Activated CD4-positive, alpha-beta memory T cell treated with anti-CD3 and anti-CD28 coated beads for 36 hours (primary cell): ENCODE measurements at places on chromosomes 5 and 9.

GRCh38 chr9:124332361-124333202 is 74.8 kb downstream of the NEK6 start:
- DNase-seq: no peak

- DNase-seq: no peak
These were observed 1553.5 kb upstream of the C9orf72 start for GRCh38 chr9:29126783-29127182.

DNA sequence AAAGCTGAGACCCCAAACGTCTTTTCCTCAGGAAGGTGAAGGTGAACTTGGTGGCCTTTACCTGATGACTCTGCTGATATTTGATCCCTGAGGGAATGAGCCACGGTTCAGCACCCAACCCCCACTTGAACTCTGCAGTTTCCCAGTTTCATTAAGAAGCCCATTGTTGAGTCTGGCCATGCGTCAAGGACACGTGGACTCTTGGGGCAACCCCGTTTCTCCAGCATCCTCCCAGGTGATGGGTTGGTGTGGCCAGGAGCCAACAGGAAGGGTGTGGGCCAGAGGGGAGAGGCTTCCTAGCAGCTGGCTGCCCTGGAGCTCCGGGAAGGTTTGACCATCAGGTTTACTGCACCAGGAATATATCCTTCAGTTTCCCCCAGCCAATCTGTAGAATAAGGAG is 59.5 kb upstream of the GNE start:
- no peak for DNase-seq

DNA sequence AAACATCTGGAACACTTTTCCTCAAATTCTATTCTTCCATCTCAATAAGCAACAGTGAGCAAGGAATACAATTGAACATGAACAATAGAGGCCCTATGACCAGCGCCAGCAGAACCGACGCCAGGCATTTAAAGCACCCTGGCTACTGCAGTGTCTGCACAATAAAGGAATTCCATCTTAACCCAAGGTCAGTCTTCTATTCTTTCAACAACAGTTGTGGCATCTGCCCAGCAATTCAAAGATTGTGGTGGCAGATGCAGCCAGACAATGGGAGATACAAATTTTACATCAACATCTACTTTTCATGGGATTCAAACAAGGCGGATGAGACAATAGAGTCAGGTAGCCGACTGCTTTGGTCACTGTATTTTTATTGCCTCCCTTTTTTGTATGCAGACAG is 65.9 kb downstream of the ELL2 start:
- no peak for DNase-seq

DNA sequence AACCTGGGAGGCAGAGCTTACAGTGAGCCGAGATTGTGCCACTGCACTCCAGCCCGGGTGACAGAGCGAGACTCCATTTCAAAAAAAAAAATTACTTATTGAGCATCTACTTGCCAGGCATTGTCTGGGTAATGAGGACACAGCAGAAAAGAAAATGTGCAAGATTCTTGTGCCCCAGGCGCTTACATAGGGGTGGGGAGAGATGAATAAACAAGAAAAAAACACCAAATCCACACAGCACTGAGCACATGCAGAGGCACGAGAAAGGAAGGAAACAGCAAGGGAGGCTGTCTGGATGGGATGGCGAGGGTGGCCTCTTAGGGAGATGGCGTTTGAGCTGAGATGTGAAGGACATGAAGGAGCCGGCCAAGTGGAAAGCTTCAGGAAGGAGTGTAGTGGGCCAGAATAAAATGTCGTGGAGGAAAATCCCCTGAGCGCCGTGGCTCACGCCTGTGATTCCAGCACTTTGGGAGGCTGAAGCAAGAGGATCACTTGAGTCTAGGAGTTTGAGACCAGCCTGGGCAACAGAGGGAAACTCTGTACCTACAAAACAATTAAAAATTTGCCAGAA is 13.9 kb downstream of the DYNC2I2 start:
- DNase-seq: no peak

- DNase-seq: no peak
These were observed 42.7 kb downstream of the UGCG start for GRCh38 chr9:111939322-111939721.

DNA sequence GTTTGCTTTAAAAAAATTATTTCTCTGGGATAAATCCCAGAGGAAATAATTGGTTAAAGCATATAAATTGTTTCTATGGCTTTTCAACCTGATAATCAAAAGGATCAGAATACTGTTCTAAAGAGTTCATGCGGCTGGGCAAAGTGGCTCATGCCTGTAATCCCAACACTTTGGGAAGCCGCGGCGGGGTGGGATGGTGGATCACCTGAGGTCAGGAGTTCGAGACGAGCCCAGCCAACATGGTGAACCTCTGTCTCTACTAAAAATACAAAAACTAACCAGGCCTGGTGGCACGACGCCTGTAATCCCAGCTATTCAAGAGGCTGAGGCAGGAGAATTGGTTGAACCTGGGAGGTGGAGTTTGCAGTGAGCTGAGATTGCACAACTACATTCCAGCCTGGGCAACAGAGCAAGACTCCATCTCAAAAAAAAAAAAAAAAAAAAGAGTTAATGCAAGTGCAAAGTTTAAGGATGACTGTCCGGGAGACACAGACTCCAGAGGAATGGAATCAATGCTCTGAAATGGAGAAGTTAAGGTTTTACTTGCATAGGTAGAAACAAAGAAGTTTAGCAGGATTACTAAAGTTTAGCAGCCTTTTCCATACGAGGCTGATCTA is 16.6 kb upstream of the GRHPR start:
- no peak for DNase-seq

DNA sequence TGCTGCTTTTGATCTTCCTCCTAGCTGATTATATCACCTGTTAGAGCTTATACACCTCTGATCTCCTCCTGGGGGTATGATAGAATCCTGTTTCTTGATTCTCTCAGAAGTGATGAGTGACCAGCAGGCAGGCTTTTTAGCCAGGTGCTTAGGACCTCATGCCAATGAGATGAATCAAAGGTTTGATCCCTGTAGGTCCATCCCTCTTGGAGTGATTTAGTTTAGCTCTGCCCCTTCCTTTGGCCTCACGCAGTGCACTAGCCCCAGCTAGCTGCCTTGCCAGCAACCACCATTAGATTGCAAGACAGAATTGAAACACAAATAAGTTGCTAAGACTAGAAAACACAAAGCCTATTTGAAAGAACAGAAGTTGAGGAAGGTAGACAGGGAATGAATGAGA is 84.4 kb downstream of the ZSWIM6 start:
- DNase-seq: no peak

DNA sequence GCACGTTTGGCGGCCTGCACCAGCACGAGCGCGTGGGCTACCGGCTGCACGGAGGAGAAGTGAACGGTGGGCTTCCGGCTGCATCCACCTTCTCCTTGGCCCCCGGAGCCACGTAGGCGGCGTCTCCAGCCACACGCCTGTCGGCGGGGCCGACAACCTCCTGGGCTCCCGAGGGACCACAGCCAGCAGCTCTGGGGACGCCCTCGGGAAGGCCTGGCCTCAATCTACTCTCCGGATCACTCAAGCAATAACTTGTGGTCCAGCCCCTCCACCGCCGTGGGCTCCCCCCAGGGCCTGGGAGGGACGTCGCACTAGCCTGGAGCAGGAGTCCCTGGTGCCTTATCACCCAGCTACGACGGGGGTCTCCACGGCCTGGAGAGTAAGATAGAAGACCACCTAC is 73.7 kb downstream of the INSL6 start:
- DNase-seq: no peak

GRCh38 chr5:82614706-82615105 is 336.6 kb upstream of the RPS23 start:
- DNase-seq: no peak

GRCh38 chr9:3080951-3081350 is 237.1 kb upstream of the PUM3 start:
- no peak for DNase-seq

GRCh38 chr9:108254236-108254635 is 601.5 kb downstream of the ACTL7B start:
- DNase-seq: no peak

DNA sequence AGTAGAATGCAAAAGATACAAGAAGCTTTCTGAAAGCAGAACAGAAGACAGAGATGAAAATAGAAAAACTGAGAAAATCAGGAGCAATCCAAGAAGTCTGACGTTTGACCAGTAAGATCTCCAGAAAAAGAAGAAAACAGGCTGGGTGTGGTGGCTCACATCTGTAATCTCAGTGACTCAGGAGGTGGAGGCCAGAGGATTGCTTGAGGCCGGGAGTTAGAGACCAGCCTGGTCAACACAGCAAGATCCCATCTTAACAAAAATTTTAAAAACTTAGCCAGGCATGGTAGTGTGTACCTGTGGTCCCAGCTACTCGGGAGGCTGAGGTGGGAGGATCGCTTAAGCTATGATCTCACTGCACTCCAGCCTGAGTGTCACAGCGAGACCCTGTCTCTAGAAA is 15.9 kb downstream of the RETREG1 start:
- DNase-seq: no peak

DNA sequence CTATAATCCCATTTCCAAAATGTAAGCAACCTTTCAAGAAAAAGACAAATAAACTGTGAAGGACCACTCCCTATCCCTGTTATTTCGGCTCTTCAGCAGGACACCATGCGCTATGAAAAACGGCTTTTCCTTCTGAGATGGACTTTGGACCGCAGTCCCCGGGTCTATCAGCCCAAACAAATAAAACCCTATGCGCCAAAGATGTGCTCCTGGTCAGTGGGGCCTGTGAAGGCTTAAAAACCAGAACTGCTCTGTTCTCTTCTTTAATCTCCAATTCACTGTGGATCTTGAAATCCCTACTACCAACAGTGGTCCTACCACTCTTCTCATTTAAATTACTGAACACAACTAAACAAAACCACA is 33.3 kb downstream of the RAPGEF1 start:
- DNase-seq: no peak

- no peak for DNase-seq
These were observed 500.4 kb downstream of the TUSC1 start for GRCh38 chr9:25177858-25178257.

- no peak for DNase-seq
These were observed 15.9 kb downstream of the OR2V1 start for GRCh38 chr5:181114844-181115778.

- no peak for DNase-seq
These were observed 64.1 kb upstream of the CXCL14 start for GRCh38 chr5:135642934-135643333.

- peak; percentile 76 for DNase-seq
These were observed 39.2 kb upstream of the NEK6 start for GRCh38 chr9:124218438-124218982.

- DNase-seq: no peak
These were observed 35.0 kb downstream of the ACTBL2 start for GRCh38 chr5:57447658-57448057.

DNA sequence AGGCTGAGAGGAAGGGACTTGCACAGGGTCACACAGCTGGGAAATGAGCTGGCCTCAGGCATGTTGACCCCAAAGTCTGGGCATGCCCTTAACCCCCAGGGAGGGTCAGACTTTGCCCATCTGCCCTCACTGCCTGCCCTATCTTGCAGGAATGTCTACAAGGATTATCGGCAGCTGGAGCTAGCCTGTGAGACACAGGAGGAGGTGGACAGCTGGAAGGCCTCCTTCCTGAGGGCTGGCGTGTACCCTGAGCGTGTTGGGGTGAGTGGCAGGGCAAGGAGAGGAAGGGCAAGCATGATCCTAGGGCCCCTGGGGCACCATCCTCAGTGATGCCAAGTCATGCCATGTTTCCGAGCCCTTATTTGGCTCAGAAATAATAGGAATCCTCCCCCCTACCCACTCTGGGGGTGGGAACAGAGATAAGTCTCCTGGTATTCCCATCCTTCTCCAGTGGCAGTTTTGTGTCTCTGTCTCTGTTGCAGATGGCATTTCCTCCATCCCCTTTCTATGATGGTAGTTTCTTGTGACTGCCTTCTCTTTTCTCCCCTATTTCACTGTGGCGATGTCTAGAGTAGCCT is 28.5 kb downstream of the GOLGA2 start:
- no peak for DNase-seq

DNA sequence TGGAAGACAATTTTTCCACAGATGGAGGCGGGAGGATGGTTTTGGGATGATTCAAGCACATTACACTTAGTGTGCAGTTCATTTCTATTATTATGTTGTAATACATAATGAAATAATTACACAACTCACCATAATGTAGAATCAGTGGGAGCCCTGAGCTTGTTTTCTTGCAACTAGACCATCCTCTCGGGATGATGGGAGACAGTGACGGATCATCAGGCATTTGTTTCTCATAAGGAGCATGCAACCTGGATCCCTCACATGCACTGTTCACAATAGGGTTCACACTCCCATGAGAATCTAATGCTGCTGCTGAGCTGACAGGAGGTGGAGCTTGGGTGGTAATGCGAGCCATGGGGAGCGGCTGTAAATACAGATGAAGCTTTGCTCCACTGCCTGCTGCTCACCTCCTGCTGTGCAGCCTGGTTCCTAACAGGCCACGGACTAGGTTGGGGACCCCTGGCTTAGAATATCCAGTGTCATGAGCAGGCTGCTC is 1.6 kb downstream of the STKLD1 start:
- no peak for DNase-seq

GRCh38 chr9:114820776-114821501 is 15.1 kb upstream of the TNFSF15 start:
- no peak for DNase-seq
